Stimulated activated CD8-positive, alpha-beta memory T cell treated with anti-CD3 and anti-CD28 coated beads, Interleukin-15, amount 100 ng/mL, for 48 hours (primary cell): ENCODE measurements at places on chromosomes 2 and 18.
A peak's percentile ranks its signal among the peaks of the same experiment; 100 is the strongest.

GRCh38 chr18:47912343-47912742 is 18.1 kb downstream of the SMAD2 start:
- no peak for DNase-seq

GRCh38 chr18:54229421-54230059 is 5.1 kb upstream of the MBD2 start:
- peak; percentile 15 for DNase-seq

DNA sequence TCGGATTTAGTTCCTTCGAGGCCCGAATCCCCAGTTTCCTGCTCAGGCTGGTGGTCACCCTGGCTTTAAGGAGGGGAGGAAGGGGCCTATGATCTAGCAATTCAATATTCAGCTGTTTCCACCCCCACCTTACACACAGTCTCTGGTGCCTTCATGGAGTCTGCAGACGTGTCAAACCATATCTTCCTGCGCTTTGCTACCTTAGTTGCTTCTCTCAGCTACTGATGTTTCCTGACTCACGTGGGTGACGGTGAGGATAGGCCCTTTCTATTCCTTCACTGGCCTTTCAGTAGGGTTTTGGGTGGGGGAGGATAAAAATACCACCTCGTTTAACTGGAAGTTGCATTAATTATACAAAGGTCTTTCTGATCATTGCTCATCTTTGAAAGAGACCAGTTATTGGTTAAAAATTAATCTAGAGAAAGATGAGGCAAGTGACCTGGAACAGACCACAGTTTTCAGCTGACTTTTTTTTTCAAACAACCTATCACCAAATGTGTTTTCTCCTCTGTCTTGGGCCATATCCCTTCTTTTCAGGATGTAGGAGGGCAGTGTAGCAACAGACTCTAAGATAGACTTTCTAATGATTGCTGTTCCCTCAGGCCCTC is 49.7 kb downstream of the SH2D6 start:
- DNase-seq: no peak

GRCh38 chr18:48804856-48805610 is 145.7 kb downstream of the SMAD7 start:
- no peak for DNase-seq

DNA sequence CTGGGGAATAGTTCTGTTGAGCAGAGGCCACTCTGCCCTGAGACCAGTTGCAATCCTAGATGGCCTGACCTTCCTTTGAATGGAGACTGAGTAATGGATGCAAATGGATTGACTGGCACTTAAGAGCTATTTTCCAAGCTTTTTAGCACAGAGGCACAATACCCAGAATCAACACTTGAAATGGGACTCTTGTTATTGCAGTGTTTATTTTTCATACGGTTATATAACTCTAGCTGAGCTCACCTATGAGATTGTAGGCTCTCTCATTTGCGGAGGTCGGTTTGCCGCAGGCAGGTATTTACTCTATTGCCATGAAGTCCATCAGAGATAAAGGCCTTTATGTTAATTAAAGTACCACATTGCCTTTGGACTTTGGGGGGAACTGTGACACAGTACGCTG is 422.3 kb upstream of the CELF4 start:
- DNase-seq: no peak

DNA sequence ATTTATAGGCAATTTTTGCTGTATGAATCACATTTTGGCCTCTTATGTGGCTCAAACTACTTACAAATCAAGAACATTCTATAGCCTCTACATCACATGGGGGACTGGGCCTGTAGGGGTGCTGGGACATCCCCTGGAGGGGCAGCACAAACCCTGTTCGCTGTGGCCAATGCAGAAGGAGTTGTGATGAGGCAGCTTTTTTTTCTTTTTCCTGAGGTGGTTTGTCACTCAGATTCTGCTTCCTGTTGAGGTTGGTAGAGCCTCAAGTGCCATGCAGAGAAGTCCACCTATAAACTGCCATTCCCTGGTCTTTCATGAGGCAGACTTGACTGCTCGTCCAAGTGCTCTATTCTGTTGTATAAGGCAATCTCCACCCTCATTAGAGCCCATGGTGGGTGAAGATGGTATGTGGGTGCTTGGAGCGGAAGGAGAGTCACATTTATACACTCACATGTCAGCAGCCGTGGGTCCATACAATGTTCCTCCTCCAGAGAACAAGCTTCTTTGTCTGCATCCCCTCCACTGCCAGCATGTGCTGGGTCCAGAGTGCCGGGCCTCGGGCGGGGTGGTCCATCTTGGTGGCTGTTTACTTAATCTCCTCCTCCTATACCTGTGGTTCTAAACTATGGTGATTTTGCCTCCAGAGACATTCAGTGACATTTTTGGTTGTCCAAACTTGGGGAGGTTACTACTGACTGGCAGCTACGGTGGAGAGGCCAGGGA is 120.3 kb downstream of the ACOXL start:
- DNase-seq: no peak

GRCh38 chr18:57043241-57043640 is 103.6 kb upstream of the BOD1L2 start:
- no peak for DNase-seq

- DNase-seq: no peak
Observed at GRCh38 chr2:23460228-23460627, 75.2 kb downstream of the KLHL29 start.

DNA sequence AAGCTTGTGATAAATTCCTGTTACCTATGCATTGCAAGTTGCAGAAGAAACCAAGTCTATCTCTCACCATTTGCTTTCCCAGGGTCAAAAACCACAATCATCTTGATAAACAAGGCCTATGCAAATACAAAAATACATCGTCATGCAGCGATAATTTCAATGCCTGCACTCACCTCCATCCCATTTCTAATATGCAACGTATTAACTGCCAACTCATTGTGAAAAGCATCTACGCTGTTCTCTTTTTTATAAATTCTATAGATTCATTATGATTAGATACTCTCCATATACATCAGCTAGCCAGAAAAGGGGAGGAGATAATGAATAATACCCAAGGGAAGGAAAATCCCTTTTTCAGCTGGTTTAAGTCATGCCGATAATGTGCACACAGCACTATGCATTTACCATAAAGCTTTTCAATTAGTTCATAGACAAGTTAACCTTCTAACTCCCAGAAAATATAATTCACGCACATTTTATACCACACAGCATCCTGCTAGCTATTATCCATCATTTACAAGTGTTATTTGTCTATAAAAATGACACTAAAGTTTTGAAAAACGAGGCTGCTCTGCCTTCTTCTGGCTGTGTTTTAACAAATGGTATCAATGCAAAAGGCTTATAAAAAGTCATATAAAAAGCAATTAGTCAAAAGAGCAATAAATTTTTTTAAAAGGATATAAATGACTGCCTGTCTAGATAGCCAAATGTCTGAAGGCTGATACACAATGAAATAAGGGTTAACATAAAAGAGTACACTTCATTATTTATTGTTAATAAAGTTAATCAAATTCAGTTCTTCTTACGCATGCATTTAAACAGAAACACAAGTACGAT is 77.6 kb downstream of the AFF3 start:
- DNase-seq: no peak

GRCh38 chr2:185428000-185428399 is 310.6 kb upstream of the FSIP2 start:
- no peak for DNase-seq

- no peak for DNase-seq
Observed at GRCh38 chr2:32360416-32360815, 3.6 kb downstream of the BIRC6 start.
